Progenitor cell of endocrine pancreas (in vitro differentiated cells): ENCODE measurements at places on chromosomes 4 and X.

GRCh38 chr4:74529284-74530041 is 84.5 kb downstream of the AREG start:
- DNase-seq, result no peak

GRCh38 chr4:111681270-111681669 is 464.0 kb upstream of the FAM241A start:
- no peak for DNase-seq

DNA sequence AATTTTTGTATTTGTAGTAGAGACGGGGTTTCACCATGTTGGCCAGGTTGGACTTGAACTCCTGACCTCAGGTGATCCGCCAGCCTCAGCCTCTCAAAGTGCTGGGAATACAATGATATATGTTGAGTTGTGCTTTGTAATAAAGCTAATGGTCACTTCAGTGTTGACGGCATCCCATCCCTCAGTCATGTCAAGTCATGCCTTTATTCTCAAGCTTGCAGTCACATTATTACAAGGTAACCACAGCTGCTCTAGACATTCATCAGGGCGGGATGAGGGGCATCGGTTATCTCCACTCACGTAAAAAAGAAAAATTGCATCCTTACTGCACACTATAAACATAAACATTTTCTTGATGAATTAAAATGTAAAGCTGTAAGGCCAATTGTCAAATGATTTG is 12.8 kb upstream of the FAT1 start:
- DNase-seq, result no peak

DNA sequence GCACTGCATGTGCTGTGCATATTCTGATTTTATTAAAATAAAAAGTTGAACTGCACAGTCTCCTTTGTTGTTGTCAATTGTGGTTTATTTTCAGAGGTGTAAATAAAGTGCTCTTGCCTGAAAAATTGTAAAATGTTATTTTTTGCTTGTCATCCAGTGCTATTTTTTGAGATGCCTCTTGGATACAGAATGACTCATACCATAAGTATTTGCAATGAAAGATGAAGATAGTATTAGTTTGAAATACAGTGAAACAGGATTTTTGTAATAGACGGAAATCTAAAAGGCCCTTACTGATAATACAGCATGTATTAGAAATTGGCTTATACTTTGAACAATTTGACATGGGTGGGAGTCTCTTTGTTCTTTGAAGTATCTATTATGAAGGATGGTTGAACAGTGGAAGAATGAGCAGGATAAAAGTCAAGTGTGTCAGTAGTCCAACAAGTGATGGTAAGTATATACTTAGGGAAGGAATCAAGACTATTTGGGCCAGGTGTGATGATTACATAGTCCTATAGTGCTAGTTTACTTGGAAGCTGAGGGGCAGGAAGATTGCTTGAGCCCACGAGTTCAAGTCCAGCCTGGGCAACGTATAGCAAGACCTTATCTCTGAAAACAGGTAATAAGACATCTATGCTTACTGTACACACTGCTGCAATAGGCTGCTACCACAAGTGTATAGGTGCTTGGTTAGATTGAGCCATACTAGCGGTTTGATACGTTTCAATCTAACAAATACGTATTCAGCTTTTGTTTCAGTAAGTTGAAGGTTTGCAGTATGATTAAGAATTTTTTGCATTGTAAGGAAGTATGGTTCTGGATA is 16.4 kb downstream of the DDX3X start:
- DNase-seq, result no peak

GRCh38 chr4:70783096-70783495 is 56.6 kb downstream of the GRSF1 start:
- DNase-seq, result no peak

DNA sequence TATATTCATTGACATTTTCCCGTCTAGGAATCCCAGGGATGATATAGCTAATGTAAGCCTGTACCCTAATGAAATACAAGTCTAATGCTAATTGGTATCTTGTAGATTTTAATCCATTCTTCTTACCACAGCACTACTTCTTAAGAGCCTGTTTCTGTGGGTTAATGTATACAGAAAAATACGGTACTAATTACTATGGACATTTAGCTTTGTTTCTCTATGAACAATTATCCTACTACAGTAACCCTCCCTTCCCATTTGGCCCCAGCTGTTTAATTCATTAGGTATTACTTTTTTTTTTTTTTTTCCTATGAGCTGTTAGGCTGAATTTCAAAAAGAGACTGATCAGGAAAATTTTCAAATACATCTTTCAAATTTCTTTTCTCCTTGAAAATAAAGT is 245.1 kb upstream of the SLC7A11 start:
- DNase-seq, result no peak

DNA sequence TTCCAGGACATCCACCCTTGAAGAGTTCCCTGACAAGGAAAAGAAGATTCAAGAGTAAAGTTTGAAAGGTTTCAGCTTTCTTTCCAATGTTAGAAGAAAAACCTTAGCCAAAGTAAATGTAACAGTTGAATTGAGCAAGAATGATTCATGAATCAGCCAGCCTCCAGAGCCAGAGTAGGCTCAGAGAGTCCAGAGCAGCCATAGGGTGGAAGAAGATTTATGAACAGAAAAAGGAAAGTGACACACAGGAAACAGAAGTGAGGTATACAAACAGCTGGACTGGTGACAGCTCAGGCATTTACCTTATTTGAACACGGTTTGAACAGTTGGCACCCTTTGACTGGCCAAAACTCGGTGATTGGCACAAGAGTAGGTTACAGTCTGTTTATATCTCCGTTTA is 63.2 kb downstream of the QDPR start:
- no peak for DNase-seq

GRCh38 chrX:109036624-109037023 is 300.3 kb upstream of the IRS4 start:
- no peak for DNase-seq

GRCh38 chr4:15238720-15239119 is 189.1 kb upstream of the C1QTNF7 start:
- DNase-seq, result peak; percentile 12

DNA sequence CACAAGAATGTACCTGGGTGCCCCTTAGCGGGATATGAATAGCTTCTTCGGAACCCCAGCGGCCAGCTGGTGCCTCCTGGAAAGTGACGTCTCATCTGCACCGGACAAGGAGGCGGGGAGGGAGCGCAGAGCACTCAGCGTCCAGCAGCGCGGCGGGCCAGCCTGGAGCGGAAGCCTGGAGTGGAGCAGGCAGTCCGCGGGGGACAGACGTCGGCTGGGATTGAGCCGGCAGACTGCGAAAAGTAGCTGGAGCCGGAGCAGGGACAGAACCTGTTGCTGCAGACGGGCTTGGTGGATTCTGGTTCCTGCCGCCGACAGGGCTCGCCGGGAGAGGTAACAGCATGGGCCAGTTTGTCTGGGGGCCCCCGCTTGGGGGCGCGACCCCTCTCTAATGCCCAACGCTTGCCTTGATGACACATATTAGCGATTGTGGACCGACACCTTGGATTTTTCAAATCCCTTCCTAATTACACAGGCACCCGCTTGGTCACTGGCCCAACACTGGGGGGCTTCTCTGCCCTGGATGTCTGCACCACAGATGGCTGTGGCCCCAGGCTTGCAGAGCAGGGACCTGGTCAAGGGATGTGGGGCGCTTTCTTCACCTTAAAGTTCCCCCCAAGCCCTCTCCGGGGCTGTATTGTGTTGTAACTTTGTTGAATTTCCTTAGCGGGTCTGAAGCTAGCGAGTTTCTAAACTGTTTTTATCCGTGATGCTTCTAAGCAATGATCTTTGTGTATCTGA is at the start of gene NPFFR2:
NPFFR2 (plus strand) TSS at position 133 of the 741 bp plus-strand sequence. CDS start 96,592 bp downstream, outside the sequence.
- DNase-seq, result peak; percentile 46

GRCh38 chr4:158530381-158530780 is 8.7 kb downstream of the RXFP1 start:
- no peak for DNase-seq

GRCh38 chr4:145936142-145936996 is 2.3 kb downstream of the ZNF827 start:
- peak; percentile 76 for DNase-seq

GRCh38 chr4:96955226-96955625 is 1115.3 kb downstream of the PDHA2 start:
- DNase-seq, result no peak

- DNase-seq, result peak; percentile 9
Observed at GRCh38 chr4:2258091-2259035, 3.5 kb downstream of the MXD4 start.

DNA sequence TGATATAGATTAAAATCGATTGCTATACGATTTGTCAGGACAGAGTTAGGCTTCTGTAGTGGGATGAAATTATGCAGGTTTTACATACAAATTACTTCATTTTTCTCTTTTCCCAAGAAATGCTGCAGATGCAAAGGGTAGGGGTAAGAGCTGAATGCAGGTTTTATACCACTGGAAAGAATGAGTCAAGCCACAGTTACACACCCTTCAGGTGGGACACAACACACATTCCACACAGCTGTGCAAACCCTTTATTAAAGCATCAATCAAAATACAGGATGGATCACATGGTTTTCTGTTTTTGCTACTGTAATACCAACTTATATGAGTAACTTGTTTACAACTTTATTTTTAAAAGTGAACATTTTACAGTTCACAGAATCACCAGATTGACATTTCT is 39.8 kb downstream of the MFAP3L start:
- DNase-seq, result no peak

GRCh38 chr4:182923366-182923765 is 6.2 kb upstream of the DCTD start:
- DNase-seq, result no peak

- no peak for DNase-seq
Observed at GRCh38 chr4:107130157-107130556, 94.0 kb upstream of the DKK2 start.

- DNase-seq, result no peak
Observed at GRCh38 chrX:144715337-144715736, 532.0 kb upstream of the SPANXN1 start.

- no peak for DNase-seq
Observed at GRCh38 chr4:56127716-56128115, 179.0 kb downstream of the CEP135 start.

- no peak for DNase-seq
Observed at GRCh38 chr4:33737726-33738125, 2506.6 kb downstream of the ARAP2 start.

GRCh38 chr4:106116025-106116424 is 200.0 kb downstream of the TBCK start:
- DNase-seq, result no peak

DNA sequence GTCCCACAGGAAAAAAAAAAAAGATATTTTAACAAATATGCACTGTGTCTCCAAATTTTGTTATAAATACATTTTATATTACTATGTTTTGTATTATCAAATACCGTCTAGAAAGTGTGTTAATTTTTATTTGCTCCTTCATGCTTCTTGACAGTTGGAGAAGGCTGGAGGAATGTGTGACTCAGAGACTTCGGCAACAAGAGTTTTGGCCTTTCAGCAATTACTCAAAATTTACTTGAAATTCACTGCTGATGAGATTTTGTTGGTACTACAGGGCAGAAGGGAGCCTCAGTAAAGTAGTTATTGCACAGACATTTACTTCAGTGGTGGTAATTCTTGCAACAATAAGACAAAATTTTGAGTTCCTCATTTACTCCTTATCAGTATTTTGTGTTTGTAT is 2164.0 kb downstream of the PCDH7 start:
- DNase-seq, result no peak

- DNase-seq, result no peak
Observed at GRCh38 chr4:159698336-159698735, 595.5 kb downstream of the RAPGEF2 start.

DNA sequence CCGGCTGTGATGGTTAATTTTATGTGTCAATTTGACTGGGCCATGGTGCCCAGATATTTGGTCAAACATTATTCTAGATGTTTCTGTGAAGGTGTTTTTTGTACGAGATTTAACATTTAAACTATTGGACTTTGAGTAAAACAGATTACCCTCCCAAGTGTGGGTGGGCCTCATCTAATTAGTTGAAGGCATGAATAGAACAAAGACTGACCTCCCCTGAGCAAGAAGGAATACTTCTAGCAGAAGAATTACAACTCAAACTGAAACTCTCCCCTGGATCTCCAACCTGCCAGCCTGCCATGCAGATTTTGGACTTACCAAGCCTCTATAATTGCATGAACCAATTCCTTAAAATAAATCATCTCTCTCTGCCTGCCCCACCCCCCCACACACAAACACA is 132.5 kb downstream of the DHX15 start:
- no peak for DNase-seq

- DNase-seq, result no peak
Observed at GRCh38 chr4:113732-114131, 10.6 kb upstream of the ZNF718 start.

DNA sequence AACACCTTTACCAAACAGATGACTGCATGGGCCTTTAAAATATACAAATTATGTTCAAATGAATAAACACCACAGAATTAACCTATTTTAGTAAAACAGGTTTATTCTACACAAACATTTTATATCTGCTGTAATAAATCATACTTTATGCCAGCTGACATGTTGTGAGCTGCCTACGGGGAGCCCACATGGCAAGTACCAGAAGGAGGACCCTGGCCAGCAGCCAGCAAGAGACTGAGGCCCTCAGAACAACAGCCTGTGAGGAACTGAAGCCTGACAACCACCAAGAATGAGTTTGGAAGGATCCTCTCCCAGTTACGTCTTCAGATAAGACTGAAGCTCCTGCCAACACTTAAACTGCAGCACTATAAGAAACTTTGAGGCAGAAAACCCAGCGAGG is 377.0 kb downstream of the PDGFC start:
- DNase-seq, result no peak

GRCh38 chr4:140018931-140019618 is 134.9 kb downstream of the MAML3 start:
- DNase-seq, result no peak

- no peak for DNase-seq
Observed at GRCh38 chr4:57102050-57102624, 8.0 kb downstream of the IGFBP7 start.

DNA sequence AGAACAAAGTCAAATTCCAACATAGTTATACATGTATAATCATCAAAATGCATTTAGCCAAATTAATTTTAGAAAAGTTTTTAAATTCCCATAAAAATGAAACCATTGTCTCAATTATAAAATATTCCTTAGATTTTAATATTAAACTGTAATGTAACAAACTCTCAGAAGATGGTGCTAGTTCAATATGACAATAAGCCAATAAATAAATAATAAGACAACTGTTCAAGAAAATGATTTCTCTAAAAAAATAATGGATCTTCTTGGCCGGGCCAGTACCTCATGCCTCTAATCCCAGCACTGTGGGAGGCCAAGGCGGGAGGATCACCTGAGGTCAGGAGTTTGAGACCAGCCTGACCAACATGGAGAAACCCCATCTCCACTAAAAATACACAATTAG is 80.3 kb downstream of the RAB28 start:
- DNase-seq, result no peak

- no peak for DNase-seq
Observed at GRCh38 chr4:176360446-176360845, 40.7 kb downstream of the SPCS3 start.

DNA sequence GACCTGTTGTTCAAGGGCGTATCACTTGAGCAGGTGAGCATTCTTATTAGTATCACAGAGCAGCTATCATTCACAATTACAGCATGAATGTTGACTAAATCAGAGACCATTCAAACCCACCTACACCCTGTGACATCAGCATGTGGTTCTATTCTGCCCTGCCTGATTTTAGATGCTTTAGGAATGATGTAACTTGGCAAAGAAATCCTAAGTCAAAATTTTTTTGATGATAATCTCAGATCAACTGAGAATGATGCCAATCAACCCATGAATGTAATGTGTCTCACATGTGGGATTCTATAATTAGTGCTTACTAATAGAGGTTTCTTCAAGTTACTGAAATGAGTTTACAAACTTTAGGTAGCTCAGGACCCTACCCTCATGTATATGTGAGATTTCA is 13.4 kb upstream of the CHIC2 start:
- DNase-seq, result no peak

- DNase-seq, result no peak
Observed at GRCh38 chr4:148618856-148619255, 176.6 kb upstream of the NR3C2 start.
